T-helper 17 cell (primary cell): ENCODE measurements at places on chromosomes 4 and X.

DNA sequence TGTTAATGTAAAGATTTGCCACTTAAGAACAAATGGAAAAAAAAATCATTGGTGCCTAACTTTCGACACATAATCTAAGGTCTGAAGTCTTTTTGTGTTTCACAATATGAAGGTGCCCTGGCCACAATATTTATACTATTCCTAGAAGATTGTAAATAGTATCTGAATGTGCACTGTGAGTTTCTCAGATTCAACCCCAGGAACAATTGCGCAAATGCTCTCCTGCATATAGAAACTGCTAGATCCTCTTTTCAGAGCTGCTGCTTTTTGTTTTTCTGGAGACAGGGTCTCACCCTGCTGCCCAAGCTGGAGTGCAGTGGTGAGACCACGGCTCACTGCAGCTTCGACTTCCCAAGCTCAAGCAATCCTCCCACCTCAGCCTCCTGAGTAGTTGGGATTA, 480.1 kb upstream of the FTHL17 start:
- no peak for DNase-seq

GRCh38 chr4:186161138-186161537, 30.2 kb upstream of the CYP4V2 start:
- no peak for DNase-seq

GRCh38 chrX:70988425-70988824, 57.5 kb upstream of the SLC7A3 start:
- no peak for DNase-seq

- DNase-seq: no peak
Observed at GRCh38 chrX:45009371-45010000, 136.5 kb downstream of the KDM6A start.

GRCh38 chrX:110315551-110315950, 2.3 kb downstream of the AMMECR1 start:
- DNase-seq: no peak

- DNase-seq: no peak
Observed at GRCh38 chrX:45011131-45011530, 138.1 kb downstream of the KDM6A start.

DNA sequence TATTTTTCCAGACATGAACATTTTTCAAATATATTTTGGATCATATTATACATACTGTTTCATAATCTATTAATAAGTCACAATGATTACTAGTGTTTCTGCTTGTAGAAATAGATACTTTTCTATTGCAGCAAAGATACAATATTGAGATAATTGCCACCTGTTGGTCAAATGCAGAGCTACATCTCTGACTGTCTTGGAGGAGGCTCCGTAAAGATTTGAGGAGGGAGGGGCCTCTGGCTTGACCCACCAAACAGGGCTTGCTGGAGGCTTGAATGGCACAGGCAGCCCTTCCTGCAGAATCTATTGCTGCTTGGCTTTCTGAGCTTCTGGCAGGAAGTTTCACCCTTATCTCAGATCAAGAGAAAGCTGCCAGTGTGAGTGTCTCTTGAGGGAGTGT, 99.3 kb upstream of the ARMCX2 start:
- no peak for DNase-seq

DNA sequence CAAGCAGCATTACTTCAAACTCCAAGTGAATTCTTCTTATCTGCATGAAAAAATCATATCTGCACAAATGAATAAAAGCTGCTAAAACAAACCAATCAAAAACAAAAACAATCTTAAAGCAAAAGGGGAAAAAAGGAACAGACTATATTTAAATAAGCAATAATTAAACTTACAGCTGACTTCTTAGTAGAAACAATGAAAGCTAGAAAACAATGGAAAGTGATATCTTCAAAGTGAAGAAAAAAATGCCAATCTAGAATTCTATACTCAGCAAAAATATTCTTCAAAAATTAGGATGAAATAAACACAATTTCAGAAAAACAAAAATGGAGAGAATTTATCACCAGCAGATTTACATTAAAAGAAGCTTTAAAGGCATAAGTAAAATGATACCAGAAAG, 20.0 kb downstream of the STBD1 start:
- DNase-seq: no peak

GRCh38 chr4:100359441-100359840, 158.4 kb downstream of the EMCN start:
- no peak for DNase-seq

GRCh38 chr4:158238575-158238974, 28.3 kb downstream of the TMEM144 start:
- no peak for DNase-seq

- no peak for DNase-seq
Observed at GRCh38 chr4:110152386-110152785, 46.0 kb downstream of the ELOVL6 start.

GRCh38 chrX:53013291-53013690, 35.3 kb upstream of the GPR173 start:
- DNase-seq: no peak

DNA sequence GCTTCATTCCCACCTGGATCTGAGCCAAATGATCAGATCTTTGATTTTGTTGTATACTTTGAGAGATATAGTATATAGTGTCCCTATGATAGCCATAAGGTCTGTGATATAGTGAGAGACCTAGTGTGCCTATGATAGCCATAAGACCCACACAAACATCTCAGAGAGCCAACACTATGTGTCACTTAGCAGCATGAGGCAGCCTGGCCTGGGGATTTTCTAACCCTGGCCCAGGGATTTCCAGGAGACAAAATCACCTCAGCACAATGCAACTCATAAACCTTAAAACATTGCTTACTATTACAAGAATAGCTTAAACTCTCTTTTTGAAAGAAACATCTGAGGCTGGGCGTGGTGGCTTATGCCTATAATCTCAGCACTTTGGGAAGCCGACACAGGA, 23.2 kb upstream of the COL25A1 start:
- DNase-seq: no peak

DNA sequence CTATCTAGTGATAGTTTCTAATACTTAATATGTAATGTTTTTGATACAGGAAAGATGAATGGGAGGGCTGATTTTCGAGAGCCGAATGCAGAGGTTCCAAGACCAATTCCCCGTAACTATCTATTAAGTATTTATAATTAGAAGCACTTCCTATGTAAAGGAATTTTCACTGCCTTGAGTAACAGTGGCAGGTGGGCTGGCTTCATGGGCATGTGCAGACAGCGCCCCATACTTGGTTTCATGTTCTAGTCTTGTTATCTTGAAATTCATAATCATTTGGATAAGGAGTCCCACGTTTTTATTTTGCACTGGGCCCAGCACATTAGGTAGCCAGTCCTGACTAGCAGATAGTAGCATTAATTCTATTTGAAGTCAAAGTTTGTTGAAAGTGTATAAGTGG, 1.7 kb downstream of the OCIAD1 start:
- no peak for DNase-seq

DNA sequence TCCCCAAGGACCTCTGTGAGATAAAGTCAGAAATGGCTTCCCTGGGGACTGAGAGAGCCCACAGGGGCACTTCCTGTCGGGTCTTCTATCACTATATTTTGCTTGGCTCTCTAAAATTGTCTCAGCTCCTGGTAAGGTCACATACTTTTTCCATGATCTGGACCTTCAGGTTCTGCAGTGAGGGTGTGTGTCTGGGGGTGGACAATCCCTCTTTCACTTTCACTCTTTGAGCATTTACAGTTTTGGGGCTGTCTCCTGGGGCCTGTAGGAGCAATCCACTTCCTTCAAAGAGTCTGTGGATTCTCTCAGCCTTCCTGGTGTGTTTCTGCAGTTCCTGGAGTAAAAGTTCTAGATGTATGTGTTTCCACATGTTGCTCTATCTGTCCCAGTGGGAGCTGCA, 335.7 kb downstream of the FSTL5 start:
- no peak for DNase-seq

GRCh38 chrX:25003066-25003849, 12.5 kb downstream of the ARX start:
- DNase-seq: no peak

- DNase-seq: no peak
Observed at GRCh38 chr4:174211622-174212044, 71.8 kb downstream of the FBXO8 start.

DNA sequence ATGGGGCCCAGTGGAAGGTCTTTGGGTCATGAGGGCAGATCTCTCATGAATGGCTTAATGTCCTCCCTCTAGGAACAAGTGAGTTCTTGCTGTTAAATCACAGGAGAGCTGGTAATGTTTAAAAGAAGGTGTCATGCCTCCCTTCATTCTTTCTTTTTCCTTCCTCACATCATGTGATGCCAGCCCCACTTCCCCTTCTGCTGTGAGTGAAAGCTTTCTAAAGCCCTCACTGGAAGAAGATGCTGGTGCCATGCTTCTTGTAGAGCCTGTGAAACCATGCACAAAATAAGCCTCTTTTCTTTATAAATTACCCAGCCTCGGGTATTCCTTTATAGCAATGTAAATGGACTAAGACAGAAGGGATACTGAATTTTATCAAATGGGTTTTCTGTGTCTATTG, 66.1 kb upstream of the ZNF827 start:
- DNase-seq: no peak

- no peak for DNase-seq
Observed at GRCh38 chrX:54172455-54172854, 10.6 kb downstream of the FAM120C start.

DNA sequence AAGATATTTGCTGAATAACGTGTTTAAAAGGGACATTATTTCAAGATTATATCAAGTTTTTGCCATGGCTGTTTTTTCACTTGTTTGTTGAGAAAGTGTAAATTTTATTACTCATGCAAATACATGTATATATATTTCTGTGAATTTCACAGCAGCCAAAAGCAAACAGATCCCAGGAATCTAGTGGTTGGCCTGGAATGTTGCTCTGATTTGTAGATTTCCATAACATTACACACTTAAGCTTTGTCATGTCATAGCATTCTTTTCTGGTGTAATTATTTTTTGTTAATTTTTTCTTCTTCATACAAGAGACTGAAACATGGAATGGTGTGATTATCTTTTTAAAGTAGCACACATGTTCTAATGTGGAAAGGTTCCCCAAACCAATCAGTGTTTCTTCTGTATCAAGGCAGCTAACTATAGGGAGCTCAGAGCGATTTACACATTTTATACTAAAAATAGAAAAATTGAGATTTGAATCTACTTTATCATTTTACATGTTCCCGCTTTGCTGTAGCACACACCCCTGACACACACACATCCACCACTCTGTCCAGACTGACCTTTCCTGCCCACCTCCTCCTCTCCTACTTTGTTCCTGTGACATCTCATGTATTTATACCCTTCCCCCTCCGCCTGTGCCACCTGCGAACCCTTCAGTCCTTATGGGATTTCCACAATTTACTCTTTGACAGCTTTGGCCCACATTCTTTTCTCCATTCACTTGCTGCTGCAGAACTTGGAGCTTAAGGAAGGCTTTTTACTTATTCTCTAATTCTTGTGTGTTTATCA, 20.3 kb downstream of the RUFY3 start:
- DNase-seq: no peak

GRCh38 chrX:120857240-120857639, 18.4 kb downstream of the CT47B1 start:
- no peak for DNase-seq

- no peak for DNase-seq
Observed at GRCh38 chr4:107719207-107719921, 670 bp downstream of the PAPSS1 start.

GRCh38 chr4:176824645-176825366, 32.1 kb upstream of the VEGFC start:
- no peak for DNase-seq

DNA sequence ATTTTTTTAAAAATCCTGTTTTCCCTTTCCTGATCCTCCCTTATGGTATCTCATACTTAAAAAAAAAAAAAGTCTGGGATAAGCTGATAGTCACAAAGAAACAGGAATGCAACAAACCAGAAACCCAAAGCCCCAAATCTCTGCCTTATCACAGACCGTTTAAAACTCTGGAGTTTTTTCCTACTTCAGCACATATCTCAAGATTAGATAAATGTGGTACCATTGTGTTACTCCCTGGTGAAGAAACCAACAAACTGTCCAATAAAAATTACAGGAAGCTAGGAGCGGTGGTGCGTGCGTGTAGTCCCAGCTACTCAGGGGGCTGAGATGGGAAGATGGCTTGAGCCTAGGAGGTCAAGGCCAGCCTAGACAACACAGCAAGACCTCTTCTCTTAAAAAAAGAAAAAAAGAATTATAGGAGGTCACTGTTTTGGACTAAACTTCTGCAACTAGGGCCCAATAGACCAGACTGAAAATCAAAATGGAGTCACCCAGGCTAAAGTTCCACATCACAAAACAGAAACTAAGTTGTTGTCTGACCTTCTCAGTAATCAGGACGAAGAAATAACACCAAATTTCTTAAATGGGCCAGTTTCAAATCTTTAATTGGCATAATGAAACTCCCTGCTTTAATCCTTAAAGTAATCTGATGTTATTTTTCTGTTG, 51.9 kb downstream of the RBM47 start:
- no peak for DNase-seq

- no peak for DNase-seq
Observed at GRCh38 chr4:88353324-88353723, 25.3 kb upstream of the HERC6 start.

DNA sequence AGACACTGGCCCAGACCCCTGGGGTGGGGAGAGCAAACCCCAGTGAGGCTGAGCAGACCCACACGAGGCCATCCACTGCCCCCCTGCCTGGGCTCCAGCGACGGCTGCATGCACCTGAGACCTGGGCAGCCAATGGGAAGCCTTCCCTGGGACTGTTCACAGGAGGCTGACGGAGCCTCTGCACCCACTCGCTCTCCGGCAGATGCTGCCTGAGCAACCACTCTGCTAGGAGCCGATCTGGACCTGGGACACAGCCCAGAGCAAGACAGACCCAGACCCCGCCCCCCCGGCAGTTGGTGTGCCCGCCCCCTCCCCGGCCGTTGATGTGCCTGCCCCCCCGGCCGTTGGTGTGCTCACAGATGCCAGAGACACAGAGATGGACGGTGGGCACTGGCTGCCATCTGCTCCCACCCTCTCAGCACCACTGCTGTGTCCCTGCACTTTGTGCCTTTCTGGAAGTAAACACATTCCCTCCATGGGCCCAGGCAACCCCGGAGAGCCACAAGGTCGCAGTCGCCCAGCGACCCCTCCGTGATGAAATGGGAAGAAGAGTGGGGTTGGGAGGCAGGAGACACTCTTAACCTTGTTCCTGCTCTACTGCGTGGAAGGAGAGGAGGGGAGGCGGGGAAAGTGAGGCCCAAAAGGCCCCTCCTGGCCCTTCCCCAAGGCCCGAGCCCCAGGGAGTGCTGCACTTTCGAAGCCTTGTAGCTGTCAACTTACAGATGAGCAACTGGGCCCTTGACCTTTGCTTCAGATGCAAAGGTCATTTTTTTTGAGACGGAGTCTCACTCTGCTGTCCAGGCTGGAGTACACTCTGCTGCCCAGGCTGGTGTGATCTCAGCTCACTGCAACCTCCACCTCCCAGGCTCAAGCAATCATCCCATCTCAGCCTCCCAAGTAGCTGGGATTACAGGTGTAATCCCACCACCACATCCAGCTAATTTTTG, 62.0 kb downstream of the ZFYVE28 start:
- no peak for DNase-seq

- no peak for DNase-seq
Observed at GRCh38 chr4:40337051-40337450, 1.9 kb downstream of the CHRNA9 start.

DNA sequence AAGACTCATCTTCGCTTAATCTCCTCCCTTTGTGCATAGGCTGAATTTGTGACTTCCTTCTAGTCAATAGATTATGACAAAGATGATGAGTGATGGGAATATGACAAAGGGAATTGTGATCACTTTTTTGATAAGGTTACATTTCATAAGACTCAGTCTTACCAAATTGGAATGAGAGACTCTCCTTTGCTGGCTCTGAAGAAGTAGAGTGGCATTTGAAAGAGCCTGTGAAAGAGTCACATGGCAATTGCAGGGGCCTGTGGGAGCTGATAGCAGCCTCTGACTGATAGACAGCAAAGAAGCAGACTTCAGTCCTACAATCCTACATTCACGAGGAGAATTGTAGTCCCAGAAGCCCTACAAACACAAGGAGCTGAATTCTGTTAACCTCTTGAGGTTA, 44.9 kb upstream of the ADAMTS3 start:
- DNase-seq: no peak
